ENCODE measurements at places on chromosomes 1 and 21.
A peak's percentile ranks its signal among the peaks of the same experiment; 100 is the strongest.

DNA sequence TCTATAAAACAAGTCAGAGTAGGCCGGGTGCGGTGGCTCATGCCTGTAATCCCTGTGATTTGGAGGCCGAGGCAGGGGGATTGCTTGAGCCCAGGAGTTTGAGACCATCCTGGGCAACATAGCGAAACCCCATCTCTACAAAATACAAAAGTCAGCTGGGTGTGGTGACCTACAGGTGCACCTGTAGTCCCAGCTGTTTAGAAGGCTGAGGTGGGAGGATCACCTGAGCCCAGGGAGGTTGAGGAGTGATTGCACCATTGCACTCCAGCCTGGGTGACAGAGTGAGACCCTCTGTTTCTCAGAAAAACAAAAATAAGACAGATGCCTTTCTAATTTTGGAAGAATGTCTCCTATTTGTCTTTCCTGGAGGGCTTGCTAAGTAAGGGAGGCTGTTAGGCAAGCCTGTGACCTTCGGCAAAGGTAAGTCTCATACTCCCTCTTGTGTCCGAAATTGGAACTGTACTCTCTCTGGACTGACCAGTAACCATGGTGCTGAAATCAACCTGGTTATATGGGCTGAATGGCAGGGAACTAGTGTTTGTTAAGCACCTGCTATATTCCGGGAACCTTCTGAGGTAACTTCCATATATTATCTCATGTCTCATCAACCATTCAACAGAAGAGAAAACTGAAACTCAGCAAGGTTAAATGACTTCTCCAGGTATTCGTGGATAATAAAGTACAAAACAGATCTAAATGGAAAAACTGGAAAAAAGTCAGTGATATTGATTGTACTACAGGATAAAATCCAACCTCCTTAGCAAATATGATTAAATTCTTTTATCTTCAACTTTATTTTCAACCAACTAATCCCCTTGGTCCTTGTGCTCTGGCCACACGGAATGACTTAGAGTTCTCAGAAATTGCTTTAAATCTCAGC is 11.8 kb upstream of the RAB3B start:
- peak; percentile 77 for DNase-seq

- no peak for DNase-seq
These were observed 890 bp downstream of the GJC2 start for GRCh38 chr1:228150461-228151179.

DNA sequence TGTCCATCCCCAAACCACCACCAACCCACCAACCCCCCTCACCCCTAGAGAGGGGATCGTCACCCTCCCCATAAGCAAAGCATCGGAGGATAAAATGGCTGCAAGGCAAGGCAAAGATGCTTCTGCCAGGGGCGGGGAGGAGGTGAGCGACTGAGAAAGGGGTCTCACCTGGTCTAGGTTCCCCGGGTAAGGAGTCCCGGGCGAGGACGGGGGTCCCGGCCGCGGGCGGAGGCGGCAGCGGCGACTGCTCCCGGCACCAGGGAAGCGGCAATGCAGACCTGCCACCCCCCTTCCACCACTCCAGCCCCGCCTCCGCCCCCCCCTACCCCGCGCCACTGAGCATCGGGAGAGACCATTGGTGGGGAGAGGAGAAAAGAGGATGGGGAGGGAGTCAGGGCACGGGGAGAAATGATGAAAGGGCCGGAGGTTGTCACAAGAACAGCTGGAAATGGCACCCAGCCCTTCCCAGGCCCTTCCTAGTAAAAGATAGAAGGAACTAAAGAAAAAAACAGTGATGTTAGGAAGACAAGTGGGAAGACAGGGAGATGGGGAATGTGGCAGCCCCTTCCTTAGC is at the start of gene SV2A:
SV2A (minus strand) TSS at position 274 of the 574 bp plus-strand sequence. CDS start 4,004 bp downstream, outside the sequence.
- peak; percentile 25 for DNase-seq

DNA sequence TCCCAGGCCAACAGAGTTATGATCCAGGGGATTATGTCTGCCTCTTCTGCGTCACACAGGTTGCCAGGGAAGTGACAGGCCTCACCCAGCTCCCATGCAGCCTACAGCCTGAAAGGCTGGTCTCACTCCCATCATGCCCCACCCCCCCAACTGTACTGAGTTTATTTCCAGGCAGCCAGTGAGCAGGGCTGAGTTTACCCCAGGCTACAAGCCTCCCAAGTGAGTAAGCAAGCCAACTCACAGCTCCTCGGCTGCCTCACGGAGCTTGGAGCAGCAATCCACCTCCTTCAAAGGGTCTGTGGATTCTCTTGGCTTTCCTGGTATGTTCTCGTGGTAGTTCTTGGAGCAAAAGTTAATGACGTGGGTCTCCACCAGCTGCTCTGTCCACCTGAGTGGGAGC is 1147.6 kb upstream of the ADGRL4 start:
- no peak for DNase-seq

- DNase-seq: peak; percentile 82
These were observed 7.3 kb downstream of the SH3BGRL3 start for GRCh38 chr1:26287033-26287711.

DNA sequence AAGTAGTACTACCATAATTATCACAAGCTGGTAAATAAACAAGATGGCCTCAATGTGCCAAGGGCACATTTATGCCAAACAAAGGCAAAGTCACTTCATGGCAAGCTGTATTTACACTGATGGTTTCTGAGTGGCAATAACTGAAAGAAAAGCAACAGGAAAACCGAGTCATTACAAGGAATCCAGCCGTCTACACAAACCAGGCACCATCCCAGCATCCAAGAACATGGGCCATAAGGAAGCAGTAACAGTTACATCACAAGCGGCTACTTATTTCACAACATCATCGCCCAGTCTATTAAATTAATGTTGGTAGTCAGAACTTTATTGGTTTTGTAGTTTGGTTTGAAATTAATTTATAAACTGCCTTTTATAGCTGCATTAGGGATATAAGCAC is 214.2 kb downstream of the RERE start:
- no peak for DNase-seq

- no peak for DNase-seq
These were observed 4.9 kb upstream of the AKR1A1 start for GRCh38 chr1:45545553-45546310.

DNA sequence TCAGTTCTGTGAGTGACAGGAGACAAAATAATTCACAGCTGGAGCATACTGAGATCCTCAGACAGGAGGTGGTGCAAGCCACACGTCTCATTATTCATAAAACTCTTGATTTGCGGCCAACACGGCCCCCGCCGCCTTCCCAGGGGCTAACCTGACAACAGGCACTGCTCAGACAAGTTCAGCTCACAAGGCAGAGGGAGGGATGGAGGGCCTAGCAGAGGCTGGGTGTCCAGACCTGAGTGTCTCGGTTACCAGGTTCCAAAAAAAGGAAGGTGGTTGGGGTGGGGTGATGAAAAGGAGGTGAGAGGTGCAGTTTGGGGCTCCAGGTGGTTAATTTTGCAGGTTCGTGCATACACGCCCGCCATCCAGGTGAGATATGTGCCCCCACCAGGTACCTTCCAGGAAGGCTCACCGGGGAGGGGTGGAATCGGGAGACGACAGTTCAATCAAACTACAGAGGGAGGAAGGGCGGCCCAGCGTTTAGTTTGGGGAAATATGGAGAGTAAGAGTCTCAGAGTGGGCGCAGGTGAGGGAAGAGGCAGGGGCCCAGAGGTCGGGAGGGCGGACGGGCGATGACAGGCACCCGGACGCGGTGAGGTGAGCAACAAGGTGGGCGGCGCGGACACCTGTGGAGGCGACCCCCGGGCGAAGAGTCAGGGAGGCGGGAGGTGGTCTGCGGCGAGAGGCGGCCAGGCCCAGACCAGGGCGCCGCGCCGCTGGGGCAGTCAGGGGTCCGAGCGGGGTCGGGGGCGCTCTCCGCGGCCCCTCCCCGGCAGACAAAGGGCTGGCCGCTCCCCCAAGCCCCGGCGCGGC is 629 bp downstream of the CTNNBIP1 start:
- DNase-seq: no peak

DNA sequence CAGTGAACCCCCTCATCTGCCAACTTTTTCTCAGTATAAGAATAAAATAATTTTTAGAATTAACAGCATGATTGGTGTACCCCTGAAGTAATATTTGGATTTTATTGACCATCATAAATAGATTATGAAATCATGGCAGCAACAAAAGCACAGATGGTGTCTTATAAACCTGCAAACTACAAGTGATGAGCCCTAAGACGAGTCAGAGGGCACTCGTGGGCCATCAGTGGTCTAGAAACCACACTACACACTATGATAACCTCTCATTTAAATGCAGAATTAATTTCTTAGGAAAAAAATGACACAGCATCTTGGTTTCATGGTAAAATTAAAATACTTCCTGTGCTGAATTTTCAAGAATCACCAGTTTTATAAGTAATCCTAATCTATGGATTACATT is 312.4 kb downstream of the PTBP2 start:
- no peak for DNase-seq

DNA sequence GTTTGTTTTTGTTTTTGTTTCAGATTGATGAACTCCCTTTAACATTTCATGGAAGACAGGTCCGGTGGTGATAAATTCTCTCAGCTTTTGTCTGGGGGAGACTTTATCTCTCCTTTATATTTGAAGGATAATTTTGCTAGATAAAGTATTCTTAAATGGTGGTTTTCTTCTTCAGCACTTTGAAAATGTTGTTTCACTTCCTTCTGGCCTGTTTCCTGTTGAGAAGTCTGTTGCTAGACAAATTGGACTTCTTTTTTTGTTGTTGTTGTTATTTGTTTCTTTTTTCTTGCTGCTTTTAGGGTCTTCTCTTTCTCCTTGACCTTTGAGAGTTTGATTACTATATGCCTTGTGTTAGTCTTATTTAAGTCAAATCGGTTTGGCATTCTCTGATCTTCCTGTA is 50.8 kb downstream of the CRP start:
- DNase-seq: no peak

DNA sequence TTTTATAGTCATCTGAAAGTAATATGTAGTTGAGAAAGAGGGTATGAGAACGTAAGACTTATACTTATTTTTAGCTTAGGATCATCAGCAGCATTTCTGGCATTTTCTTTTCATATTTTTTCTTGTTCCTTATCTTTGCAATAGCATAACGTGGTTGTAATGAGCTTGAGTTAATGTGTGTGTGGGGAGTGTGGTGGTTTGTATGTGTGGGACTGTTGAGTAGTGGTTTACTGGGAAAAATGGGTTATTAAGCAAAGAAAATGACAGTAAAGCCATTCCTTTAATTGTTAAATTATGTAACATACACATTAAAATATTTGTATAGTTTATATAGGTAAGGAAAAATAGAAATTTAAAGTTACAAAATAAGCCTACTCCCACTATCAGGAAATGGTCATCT is 15.2 kb downstream of the PIP5K1A start:
- DNase-seq: no peak

GRCh38 chr1:84365225-84366221 is 32.8 kb upstream of the DNASE2B start:
- DNase-seq: peak; percentile 44

DNA sequence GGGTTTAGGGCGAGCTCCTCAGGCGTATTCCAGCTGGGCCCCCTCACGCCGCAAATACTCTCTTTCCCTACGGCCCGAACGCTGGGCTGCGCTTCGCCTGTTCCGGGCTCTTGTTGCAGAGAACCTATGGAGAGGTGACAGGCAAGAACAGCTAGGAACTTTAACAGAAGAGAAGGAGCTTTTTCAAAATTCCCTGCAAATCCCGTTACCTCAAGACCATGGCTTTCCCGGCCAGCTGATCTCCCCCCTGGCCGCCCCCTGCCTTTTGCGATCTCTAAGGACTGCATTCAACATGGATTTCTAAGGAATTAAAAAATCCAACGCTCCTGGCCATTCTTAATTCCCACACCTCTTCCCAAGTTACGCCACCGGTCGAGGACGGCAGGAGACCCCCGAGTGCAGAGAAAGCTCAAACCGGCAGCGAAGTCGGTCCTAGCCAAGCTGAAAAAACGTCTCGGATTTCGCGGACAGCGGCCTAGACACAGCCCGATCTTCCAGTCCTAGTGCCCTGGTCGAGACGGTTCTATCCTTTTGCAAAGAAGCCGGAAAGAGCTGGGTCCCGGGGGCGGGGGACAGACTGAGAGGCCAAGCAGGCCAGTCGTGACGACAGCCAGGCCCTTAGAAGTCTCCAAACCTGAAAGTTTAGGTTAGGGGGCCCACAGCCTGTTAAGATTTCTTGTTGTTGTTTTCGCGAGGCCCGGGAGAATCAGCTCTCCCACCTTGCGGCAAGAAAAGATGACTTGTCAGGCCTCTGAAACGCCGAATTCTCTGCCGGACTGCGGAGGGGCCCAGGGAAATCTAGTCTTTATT is 1.1 kb upstream of the TBX15 start:
- no peak for DNase-seq

DNA sequence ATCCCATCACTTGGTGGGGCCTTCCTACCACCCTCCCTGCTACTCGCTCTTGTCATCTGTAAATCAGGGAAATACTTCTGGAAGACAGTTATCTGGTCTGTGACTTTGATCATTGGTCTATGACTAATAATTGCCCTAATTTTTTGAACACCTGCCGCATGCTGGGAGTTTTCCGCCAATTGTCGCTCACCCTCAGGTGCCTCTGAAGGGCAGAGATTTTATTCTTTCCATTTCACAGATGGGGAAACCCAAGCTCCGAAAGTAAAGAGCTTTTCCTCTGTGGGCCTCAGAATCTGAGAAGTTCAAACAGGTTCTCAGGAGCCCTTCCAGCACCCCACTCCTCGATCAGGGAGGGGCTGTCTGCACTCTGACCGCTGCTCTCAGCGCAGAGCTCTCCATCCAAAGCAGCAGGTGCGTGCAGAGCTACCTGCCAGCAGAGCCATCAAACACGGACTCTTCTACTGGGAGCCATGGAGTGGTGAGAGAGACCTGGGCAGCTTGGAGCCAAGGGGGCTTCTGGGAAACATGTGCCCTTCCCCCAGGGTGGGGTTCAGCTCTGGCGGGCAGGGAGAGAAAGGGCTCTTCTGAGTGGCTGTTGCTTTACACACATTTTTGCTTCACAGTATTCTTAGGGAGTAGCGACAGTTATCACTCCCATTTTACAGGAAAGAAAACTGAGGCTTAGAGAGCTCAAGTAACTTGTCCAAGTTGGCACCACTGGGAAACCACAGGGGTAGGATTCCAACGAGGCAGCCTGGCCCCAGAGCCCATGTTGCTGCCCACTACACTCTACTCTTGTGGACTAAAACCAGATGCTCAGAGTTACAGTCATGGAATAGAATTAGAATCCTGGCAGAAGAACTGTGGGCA is 5.8 kb upstream of the RUNX3 start:
- DNase-seq: no peak

All from CD4-positive, alpha-beta T cell treated with Interleukin-15 for 4 hours (primary cell).